H7 (cell line): ENCODE measurements at places on chromosomes 11 and 22.

DNA sequence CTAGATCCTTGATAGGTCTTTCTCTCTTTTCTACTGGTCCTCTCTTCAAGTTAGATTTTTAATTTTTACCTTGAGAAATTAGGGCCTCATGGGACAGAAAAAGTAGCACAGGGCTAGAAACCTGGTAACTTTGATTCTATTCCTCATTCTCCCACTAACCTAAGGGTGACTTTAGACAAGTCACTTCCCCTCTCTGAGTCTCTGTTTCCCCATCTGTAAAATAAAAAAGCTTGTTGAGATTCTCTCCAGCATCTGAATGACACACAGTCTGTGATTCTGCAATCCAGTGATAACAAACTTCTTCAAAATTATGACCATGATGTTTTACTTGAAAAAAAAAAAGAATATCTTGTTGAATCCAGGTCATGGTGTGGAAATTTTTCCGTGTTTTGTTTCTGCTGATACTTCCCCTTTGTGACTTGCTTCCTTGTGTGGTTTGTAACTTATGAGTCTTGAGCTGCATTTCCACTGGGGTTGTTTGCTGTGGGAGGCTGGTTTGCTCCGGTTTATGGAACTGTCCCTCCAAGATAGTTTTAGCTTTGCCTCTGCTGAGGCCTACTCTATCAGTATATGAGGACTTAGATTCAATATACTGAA lies 9.8 kb upstream of the MPEG1 start:
- DNase-seq, result no peak

- no peak for DNase-seq
These were observed 4.2 kb downstream of the MYRF start for GRCh38 chr11:61756452-61757212.

GRCh38 chr11:134499990-134500389 lies 87.9 kb upstream of the B3GAT1 start:
- DNase-seq, result no peak

- DNase-seq, result no peak
These were observed 182.1 kb upstream of the SORL1-AS1 start for GRCh38 chr11:121634889-121635288.

DNA sequence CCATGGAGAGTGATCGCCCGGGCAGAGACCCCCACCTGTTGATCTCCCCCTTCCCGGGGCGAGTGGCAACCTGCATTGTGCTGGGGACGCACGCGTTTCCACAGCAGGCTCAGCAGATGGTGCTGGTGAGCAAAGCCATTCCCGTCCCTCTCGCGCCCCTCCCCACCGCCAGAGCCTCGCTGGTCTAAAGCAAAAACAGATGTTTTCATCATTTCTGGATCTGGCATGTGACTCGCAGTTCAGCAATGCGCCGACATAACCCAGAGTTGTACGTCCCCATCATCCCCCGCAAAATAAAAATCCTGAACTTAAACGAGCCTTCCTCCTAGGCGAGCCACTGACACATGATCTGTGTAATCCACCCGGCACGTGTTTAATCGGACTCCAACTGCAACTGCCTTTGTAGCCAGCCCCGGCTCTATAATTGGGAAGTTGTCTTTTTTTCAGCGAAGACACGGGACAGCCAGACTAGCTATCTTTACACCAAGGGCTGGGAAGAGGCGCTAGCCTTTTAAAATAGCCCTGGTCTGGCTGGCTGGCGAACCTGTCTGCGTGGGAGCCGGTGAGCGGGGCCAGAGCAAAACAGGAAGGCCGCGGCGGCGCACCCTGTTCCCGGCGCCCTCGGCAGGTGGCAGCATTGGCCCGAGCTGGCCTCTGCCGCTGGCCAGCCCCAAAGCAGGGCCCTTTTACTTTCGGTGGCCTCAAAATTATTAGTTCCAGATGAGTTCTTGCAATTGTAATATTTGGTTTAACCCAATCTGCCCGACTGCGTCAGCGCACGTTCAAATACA lies 203.0 kb upstream of the SORL1-AS1 start:
- peak; percentile 90 for DNase-seq

DNA sequence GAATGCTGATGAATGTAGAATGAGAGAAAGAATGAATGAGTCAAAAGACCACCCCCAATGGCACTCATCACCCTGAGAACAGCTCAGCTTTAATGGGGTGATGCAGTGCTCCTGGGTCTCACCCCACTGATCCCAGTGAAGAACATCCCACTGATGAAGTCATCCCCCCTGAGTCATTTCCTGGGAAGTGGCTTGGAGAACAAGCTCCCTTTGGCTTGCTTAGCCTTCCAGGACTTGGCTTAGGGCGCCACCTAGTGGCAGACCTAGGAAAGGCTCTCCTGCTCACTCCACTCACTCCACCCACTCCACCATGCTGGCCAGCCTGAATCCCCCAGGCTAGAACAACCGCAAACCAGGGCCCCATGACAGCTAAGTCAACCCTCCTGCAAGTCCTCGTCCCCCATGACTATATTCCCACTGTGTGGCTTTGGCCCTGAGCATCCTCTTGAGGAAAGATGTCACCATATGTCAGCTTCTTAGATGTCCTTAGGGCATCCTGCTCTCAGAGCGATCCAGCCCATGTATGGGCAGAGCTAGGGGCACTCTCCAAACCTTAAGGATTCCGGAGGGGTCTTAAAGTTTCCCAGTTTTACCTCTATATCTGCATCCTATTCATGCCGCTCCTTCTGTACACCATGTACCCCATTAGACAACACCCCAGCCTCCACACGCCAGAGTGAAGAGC lies 17.8 kb upstream of the TMPRSS13 start:
- peak; percentile 87 for DNase-seq

DNA sequence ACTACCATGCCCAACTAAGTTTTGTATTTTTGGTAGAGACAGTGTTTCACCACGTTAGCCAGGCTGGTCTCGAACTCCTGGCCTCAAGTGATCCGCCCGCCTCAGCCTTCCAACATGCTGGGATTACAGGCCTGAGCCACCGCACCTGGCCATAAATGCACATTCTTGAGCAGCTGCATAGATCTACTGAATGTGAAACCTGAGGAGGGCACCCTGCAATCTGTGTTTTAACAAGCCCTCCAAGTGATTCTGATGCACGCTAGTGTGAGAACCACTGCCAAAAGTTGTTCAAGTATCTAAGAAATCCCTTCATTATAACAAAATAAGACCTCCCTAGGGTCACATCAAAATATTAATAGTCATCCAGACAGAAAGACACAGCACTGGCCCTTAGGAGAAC lies 89.3 kb downstream of the RDX start:
- no peak for DNase-seq

DNA sequence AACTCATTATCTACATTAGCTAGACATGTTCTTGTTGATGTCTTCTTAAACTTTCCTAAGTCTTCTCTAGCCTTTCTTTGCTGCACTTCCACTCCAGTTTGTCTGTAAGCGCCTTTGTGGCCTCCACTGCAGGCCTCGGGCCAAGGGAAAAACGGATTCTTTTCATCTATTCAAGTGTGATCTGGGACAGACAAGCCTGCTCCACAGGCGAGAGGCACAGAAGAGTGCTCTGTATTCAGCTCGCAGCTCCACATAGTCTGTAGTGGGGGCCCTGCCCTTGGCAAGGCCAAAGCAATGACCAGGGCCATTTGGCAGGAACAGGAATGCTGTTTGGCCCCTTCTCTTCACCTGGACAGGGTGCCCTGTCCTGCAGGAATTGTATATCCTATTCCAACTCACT lies 84.1 kb upstream of the BARX2 start:
- DNase-seq, result no peak

- DNase-seq, result peak; percentile 87
These were observed 531 bp downstream of the GRIK4 start for GRCh38 chr11:120511820-120512738.

DNA sequence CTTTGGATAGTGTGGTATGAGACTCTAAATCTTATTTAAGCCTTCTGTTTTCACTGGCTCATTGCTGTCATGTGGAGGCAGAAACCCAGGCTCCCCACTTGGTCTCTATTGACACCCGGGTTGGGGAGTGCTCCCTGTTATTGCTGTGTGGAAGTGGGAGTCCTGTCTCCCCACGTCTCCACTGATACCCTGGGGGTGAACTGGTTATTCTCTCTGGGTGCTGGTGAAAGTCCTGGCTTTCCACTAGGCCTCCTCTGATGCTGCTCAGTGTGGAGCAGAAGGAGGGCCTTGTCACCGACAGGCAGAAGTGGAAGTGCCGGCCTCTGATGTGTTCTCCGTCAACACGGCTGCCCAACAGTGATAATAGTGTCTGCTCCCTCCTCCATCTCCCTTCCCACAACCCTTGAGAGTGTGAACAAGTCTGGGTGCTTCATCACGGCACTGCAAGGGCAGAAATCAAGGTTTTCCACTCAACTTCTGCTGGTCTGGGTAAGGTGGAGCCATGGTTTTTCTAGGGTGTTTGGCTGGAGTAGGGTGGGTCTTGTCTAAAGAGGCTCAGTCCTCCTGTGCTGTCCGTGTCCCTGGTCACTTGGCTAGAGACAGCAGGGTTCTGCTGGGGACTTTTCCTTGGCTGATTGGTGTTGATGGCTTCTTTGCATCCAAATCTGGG lies 240.7 kb upstream of the B3GAT1 start:
- DNase-seq, result no peak
